HL-60 (cell line): ENCODE measurements at places on chromosomes 5 and 9.

- DNase-seq, result no peak
These were observed 11.5 kb downstream of the SNX30 start for GRCh38 chr9:112761912-112762655.

DNA sequence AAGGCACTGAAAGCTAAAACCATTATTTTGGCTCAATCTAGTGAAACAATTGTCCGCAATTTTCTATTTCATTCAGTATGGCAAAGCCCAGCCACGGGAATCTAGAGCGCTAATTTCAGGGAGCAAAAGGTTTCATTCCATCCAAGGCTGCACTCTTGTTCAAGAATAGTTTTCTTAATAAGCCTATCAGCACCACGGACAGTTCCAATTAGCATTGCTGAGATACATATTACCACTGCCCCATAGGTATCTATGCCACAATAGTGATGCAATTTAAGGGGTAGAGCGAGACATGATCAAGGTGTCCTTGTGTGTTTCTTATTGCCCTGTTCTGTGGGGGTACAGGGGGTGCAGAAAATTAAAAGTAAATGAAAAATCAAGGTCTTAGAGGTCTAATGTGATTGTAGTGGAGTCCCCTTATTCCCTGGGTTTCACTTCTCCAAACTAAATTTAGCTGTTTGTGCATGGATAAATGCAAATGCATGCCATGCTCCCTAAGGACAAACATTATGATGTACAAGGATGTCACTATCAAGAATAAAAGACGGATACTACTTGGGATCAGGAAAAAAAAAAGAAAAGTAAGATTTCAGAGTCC is 45.5 kb downstream of the SPOCK1 start:
- DNase-seq, result no peak

DNA sequence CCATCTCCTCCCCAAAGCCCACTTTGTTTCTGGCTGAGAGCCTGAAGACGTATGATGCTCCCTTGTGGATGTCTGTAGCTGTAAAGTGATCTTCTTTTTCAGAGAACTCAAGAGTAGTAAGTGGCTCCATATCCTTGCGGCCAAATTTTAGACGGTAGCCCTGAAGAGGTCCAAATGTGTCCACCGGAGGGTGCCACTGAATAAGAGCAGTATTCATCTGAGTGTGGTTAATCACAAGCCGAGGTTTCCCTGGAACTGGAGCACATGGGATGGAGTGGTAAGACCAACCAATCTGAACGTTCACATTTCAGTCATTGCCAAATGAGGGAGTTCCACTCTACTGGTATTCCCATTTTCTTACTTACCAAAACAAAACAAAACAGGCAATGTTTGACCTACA is 686.5 kb upstream of the DMAC1 start:
- DNase-seq, result no peak

DNA sequence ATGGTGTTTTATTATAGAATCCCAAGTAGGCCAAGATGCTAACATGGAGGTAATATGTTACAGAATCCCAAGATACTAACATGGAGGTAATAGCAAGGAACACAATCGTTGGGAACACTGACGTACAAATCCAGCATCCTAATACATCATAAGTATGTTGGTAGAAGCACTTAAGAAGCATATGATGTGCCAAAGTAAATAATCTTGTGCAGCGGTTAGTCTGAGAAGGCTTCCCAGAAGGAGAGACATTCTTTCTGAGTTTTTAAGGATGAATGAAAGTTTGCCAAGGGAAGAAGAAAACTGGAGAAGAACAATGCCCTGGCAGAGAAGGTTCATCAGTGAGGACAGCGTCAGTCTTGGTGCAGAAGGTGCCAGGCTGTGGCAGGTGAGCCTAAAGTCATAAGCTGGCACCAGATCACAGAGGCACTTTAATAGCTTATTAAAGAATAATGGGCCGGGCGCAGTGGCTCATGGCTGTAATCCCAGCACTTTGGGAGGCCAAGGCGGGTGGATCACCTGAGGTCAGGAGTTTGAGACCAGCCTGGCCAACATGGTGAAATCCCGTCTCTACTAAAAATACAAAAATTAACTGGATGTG is 294.5 kb upstream of the PIK3R1 start:
- DNase-seq, result no peak

GRCh38 chr9:82101475-82101874 is 112.9 kb downstream of the SPATA31D1 start:
- no peak for DNase-seq

DNA sequence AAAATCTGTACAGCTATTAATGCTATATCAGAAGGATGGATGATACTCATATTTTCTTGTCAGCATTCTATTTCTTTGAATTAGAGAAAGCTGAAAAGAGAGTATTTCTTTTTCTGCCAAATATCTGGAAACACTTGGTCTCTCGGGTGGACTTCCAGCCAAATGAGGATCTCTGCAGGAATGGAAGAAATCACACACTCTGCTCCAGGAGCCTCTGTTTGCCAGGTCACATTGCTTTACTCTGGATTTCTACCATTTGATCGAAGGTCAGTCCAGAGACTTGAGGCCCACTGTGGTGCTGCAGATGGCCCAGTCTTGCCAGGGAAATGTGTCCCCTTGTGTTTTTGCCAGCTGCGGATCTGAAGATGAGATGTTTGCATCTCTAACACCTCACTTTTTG is 154.1 kb downstream of the PCSK1 start:
- no peak for DNase-seq
